Activated CD4-positive, alpha-beta T cell treated with anti-CD3 and anti-CD28 coated beads for 1 hour (primary cell): ENCODE measurements at places on chromosomes 1 and 21.

DNA sequence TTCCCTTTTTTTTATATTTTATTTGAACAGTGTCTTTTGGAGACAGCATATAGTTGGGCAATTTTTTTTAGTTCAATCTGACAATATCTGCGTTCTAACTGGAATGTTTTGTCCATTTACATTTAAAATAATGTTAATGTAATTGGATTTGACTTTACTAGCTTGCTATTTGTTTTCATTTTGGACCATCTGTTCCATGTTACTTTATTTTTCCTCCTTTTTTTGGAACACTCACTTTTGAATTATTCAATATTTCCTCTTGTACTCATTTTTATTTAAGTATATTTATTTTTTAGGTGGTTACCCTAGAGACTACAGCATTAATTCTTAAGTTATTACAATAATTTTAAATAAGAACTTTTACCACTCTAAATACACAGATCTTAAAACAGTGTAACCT is 62.8 kb upstream of the C1orf87 start:
- DNase-seq: no peak

- no peak for DNase-seq
These were observed 2.6 kb downstream of the COL16A1 start for GRCh38 chr1:31701091-31701736.

GRCh38 chr1:115505148-115505571 is 136.6 kb upstream of the VANGL1 start:
- DNase-seq: no peak

- no peak for DNase-seq
These were observed 24.7 kb downstream of the CYP2J2 start for GRCh38 chr1:59901770-59902388.

- DNase-seq: no peak
These were observed 44.5 kb downstream of the RPL5 start for GRCh38 chr1:92876351-92876750.

DNA sequence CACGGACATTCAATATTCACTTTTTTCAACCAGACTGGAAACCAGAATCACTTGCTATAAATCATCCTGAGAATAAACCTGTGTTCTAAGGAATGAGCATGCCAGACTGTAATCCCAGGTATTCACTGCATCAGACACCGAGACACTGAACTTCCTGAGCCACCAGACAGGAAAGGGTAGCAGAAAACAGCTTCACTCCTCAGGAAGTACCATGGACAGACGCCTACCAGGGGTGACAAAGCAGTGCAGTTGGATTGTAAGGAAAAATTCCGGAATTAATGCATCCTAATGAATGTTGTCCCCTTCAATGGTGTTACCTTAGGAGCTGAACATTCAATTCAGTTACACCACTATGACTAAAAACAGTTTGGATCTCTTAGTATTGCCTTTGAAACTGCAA is 156.1 kb downstream of the PIGK start:
- DNase-seq: no peak

- DNase-seq: no peak
These were observed 1.2 kb downstream of the LMNA start for GRCh38 chr1:156115514-156116374.

- no peak for DNase-seq
These were observed 56.6 kb upstream of the SLC2A1 start for GRCh38 chr1:43015269-43015668.

GRCh38 chr1:5892329-5892728 is 99.9 kb downstream of the NPHP4 start:
- DNase-seq: no peak

DNA sequence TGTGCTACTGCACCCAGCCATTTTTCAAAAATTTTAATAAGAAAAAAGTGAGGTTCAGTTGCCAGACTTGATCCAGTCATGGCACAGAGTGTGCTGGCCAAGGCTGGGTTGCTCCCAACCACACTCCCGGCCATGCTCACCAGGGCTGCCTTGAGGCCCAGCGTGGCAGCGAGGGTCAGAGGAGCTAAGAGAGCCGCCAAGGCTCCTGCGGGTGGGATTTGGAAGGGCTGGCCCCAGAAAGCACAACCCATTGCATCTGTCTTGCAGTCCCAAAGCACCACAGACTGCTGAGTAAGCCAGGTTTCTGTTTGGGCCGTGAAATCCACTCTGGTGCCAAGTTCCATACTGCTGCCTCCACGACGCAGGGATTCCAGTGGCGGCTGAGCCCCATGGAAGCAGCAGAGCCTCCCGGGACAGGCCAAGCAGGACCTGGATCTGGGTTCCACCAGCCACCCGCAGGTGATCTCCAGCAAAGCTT is 22.6 kb downstream of the ZBTB17 start:
- no peak for DNase-seq

DNA sequence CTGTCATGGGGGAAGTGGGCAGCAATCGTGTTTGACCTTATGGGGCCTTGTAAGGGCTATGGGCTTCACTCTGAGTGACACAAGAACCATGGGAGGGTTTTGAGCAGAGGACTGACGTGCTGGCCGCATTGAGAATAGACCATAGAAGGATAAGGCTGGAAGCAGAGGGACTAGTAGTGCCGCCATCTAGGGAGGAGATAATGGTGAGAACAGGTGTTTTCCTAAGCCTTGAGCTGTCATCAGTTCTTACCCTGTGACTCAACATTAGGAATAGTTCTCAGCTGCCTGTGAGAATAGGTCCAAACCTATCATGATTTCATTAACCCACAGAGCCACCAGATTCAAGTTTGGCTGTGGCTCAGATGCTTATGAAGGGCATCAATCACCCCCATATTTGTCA is 228.5 kb downstream of the CACNA1E start:
- no peak for DNase-seq

GRCh38 chr1:45254490-45254889 is 48.1 kb upstream of the ZSWIM5 start:
- no peak for DNase-seq

DNA sequence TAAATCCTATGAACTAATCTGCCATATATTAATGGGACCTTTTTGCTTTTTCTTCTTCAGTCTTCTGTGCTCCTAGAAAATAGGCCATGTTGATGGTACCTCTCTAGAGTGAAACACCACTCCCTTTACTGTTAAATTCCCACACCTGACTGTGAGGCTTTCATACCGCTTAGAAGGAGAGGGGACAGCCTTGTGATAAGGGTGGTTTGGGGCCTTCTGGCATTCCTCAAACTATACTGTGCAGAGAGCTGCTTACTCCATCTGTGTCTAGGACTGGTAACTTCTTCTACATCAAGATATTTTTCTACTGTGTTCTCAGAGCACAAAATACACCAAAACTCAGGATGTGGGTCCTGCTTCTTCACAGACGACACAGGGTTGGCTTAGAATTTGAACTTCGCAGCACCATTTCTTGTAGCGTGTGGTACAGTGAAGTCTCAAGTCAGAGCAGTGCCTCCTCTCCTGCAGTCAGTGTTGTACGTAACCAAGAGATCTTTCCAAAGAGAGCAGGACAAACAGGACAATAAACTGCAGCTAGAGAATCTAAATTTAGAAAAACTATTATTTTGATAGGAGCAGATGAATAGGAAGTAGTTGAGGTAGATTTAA is 43.8 kb downstream of the MACO1 start:
- no peak for DNase-seq

DNA sequence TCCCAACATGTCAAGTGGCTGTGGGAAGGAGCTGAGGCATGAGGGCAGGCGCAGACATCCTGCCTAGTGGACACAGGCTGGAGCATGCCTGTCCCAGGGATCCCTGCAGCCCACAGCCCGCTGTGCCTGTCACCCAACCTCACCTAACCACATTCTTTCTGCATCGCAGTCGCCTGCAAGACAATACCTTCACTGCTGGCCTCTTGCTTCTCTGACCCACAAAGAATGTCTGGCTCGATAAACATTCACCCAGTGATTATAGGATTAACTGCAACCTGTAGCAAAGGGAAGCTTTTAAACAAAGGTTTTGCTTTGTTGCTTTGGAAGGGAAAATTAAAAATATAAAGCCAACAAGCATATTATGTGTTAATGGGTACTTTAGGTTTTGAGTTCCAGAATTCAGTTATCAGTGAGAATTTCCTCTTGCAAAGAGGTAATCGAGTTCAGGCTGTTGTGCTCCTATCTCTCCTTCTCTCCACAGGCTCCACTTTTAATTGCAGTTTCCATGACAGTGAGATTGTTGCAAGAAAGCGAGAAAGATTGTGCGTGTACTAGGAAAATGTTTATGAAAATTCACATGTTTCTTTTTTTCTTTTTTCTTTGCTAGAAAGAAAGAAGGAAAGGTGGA is 40.0 kb upstream of the ZNF648 start:
- no peak for DNase-seq

- no peak for DNase-seq
These were observed 199.4 kb upstream of the EDN2 start for GRCh38 chr1:41683681-41684500.

GRCh38 chr1:48878191-48878940 is 101.7 kb upstream of the BEND5 start:
- no peak for DNase-seq

DNA sequence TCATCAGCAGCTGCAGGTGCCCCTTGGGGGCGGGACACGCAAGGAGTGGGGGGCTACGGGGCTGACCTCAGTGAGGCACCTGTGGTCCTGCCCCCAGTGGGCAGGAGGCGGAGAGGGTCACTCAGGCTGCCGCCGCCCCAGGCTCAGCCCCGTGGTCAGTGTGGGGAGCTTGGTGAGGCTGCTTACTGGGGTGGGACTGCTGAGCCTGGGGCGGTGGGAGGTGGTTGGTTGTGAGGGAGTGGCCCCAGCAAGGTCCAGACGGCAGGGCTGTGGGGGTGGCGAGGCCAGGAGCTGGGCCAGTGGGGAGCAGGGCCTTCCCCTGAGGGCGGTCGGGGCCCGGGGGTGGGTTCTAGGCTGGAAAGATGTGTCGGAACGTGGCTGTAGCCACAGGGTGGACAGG is 14.3 kb downstream of the PFKL start:
- DNase-seq: no peak

- DNase-seq: no peak
These were observed 157.5 kb upstream of the FGGY start for GRCh38 chr1:59139396-59139795.

DNA sequence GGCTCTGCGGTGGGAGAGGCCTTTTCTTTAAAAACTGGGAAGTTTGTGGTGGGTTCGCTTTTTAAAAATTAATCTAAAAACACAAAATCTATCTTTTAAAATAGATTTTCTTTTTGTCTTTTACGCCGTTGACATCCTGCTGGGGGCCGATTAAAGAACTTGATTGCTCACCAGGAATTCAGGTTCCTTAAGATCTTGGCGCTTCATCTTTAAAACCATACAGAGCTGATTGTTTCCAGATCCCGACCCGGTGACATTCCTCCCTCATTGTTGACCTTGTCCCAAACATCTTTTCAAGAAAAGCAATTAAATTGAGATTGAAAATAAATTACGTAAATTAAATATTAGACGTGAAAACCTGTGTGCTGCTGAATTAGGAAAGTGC is 546 bp upstream of the ZNF697 start:
- DNase-seq: no peak

DNA sequence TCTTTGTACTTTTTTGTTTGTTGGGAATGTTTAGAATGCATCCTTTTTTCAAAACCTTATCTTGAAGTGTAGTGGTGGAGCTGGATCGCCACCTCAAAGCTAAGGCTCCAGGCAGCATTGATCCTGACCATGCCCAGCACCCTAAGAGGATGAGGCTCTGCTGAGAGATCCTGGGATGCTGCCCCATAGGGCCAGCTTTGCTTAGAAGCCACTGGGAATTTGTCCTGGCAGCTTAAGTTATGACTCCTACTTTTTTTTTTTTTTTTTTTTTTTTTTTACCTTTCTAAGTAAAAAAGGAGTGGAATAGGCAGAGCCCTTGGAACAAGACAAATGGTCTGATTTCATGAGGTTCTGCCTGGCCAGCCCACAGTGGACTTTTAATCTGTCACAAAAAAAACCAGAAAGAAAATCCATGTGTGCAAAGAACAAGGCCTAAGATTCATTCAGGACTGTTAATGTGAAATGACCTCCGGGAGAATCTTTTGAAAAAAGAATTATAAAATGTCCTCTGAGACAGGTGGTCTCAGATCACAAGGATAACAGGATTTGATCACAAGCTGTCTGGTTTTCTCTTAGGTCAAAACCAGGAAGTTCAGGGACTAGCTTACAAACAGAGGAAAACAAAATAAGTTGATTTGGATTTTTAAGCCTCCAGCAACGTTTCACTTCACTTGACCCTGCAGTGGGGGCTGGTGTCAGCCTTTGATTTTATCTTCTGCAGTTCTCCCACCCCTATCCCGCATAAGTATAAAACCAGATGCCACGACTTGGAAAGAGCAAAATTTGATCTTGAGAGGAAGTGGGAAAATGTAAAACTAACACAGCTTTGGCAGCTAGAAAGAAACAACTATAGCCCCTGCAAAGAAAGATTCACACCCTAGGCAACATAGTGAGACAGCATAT is 25.9 kb upstream of the RAP1A start:
- no peak for DNase-seq

DNA sequence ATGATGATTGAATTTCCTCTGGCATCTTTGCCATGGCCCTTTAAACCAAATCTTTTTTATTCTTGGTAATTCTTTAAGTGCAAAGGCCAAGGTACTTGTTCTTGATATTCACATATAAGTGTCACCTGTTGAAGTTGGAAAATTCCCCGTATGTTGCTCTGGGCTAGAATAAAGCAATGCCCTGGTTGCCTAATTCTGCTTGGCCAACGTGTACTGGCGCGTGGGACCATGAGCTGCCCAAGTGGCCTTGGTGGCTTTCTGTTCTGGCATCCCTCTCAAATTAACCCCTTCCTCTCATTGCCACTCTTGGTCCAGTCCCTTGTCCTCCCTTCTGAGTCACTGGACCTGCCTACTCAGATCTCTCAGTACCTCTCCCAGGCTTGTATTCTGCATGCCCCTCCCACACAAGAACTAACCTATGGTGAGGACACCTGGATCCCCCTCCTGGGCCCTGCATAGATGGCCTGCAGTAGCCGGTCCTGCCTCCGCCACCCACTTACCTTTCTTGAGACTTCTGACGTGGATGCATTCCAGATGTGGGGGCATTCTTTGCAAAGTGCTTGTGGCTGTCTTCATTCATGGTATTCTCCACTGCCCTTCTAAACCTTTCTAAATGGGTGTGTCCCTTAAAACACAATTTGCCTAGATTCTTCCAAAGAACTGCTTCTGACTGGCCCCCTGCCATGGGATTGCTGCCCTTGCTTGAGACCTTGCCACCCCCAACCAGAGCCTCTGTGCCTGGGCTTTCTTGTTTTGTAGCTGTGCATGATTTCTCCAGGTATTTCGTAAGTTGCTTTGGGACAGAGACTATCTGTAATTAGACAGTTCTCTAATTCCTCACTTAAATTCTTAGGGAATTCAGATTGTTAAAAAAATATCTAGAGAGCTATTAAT is 152.4 kb downstream of the GALNT2 start:
- no peak for DNase-seq

GRCh38 chr1:90716243-90716551 is 905 bp downstream of the BARHL2 start:
- no peak for DNase-seq
